NCI-H2171 (cell line): ENCODE measurements at places on chromosomes 7 and 10.

DNA sequence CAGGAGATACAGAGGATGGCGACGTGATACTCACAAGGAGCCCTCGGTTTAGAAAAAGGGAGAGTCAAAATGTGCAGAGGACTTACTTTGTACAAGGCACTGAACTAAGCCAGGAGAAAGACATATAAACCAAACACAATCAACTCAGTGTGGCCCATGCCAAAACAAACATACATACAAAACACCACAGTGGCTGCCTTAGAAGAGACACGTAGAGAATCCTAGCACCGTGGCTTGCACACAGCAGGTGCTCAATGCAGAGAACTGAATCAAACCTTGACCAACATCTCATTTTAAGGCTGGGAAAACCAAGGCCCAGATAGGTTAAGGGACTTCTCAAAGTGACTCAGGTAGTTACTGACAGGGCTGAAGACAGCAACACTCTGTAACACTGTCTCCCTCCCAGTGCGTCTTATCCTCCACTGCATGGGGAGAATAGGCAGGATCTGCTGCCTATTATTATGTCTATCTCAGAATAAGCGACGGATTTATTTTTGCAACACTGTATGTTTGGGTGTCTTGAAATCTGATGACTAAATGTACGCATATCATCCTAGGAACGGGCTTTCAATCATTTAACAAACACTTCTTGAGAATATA lies 11.0 kb downstream of the SORBS1 start:
- DNase-seq, result no peak

DNA sequence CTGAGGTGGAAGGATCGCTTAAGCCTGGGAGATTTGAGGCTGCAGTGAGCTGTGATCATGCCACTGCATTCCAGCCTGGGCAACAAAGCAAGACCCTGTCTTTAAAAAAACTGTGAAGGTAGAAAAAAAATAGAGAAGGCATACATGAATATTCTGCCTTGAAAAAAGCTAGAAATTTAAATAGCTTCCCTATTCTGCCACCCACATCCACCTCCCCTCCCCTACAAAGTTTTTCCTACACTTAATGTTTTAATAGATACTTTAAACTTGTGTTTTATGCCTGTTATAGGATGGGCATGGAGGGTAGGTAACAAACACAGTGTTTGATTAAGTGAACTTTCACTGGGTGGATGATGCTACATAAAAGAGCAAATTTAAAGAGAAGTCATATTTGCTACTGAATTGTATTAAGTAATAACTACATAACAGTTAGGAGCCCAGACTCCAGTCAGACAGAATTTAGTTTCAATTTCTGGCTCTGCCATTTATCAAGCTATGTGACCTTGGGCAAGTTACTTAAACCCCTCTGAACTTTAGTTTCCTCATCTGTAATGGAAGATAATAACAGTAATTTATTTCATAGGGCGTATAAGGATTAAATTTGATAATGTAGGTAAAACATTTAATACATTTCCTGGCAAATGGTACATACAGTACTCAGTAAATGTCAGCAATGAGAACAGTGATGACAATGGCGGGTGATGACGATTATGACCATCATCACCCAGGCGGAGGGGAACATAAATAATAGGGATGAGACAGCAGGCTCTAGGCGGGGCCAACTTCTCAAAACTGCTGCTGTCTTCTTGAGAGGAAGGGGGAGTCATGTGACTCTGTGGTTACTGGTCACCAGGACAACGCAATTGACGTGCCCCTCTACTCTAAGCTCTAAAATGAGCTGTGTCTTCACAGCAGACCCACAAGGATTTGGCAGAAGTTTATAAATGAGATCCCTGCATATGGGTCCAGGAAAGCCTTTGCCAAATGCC lies 15.8 kb downstream of the DNMBP start:
- no peak for DNase-seq

DNA sequence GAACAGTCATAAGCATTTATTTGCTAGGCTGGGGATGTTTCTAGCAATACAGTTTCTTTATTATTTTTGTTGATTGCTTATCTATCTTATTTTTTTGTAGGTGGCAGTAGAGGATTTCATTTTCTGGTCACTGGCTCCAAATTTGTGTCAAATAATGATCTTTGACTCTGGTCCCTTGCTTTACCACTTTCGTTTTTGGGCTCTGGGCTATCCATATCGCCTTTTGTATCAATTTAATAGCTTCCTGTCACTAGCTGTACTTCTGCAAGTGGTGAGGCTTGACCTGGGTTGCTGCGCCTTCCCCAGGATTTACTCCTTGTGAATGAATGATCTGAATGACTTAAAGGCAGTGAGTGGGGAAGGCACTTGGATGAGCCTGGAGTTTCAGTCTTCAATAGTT lies 48.4 kb downstream of the MDFIC start:
- no peak for DNase-seq

- no peak for DNase-seq
Measured at GRCh38 chr10:77188521-77188920, 449.1 kb downstream of the KCNMA1 start.

- DNase-seq, result peak; percentile 38
Measured at GRCh38 chr7:140512317-140513000, 33.2 kb upstream of the MKRN1 start.

DNA sequence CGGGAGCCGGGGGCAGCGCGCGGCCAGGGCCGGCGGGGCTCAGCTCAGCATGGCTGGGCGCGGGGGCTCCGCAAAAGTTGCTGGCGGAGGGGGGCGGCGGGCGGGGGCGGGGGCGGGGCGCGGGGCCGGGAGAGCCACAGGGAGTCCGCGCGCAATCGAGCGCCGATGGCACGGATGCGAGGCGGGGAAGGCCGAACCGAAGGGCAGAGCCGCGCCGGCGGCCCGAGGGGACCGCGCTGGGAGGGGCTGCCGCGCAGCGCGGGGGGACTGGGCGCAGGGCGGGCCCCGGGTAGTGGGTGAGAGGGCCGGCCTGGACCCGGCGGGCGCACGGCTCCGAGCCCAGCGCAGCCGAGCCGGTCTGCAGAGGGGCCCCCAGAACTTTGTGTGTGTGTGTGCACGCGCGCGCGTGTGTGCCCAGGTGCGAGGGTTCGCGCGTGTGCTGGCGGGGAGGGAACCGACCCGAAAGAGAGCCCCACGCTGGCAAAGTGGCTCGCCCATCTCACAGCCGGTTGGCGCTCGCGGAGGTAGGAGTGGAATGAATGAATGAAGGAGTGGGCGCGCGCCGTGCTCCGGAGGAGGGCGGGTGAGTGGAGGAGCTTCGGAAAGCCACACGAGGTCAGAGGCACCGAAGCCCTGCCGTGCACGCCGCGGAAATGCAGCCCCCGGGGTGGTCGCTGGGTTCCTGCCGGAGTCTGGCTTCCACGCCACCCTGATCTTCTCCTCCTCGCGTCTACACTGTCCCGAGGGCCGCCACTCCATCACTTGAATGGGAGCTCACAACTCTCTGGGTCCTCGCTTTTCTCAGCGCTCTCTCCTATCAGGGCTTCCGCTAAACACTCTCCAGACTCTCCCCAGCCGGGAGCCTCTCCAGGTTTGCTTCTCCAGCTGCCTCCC lies at the start of gene HIPK2:
Gene HIPK2, minus strand, starts transcription at position 51 of the 894 bp plus-strand sequence. CDS start 375 bp downstream, outside the sequence.
- DNase-seq, result peak; percentile 82

GRCh38 chr10:116476461-116476860 lies 48.8 kb downstream of the PNLIPRP3 start:
- no peak for DNase-seq

DNA sequence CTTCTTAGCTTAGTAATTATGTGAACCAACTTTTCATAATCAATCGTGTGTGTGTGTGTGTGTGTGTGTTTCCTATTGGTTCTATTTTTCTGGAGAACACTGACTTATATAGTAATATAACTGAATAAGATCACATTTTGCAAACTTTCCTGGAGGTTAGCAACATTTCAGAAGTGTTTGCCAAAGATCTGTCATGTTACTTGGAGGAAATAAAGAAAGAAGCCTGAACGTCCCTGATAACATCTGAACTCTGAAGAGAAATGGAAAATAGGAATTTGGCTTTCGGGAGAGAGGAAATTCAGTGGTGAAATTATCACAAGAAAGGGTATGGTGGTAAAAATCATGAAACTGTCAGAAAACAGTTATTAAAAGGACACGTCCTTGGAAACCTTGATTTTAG lies 984.4 kb upstream of the AUTS2 start:
- DNase-seq, result no peak

- DNase-seq, result no peak
Measured at GRCh38 chr10:46016190-46016589, 14.2 kb downstream of the NCOA4 start.

GRCh38 chr10:108358912-108359311 lies 1194.4 kb upstream of the SORCS1 start:
- DNase-seq, result no peak

DNA sequence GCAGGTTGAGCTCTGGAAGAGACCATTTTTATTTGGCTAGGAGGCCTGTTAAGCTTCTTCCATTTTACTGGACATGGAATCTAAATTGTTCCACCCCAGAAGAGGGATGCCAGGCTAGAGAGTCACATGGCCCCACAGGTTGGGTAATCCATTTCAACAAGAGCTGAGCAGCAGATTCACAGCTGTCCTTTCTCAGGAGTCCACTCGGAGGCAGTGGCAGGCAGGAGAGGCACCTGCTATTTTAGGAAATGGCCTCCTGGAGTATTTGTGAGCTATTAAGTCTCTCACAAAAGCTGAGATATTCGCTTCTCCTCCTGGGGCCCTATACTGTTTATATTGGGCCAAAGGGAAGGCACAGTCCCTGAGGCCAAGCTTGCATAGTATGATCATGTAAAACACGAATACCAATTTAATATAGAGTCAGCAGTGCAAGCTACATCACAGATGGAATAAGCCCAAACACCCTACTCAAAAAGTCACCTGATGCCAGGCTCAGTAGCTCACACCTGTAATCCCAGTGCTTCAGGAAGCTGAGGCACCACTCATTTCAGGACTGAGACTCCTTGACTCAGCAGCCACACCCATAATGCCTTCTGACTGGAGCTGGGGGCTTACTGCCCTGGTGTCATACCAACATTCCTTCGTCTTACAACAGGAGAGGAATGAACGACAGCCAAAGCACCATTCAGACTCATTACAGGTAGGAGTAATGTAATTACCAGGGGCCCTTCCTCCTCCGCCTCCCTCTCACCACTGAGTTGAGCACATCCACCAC lies 124.1 kb downstream of the LMBR1 start:
- DNase-seq, result no peak

DNA sequence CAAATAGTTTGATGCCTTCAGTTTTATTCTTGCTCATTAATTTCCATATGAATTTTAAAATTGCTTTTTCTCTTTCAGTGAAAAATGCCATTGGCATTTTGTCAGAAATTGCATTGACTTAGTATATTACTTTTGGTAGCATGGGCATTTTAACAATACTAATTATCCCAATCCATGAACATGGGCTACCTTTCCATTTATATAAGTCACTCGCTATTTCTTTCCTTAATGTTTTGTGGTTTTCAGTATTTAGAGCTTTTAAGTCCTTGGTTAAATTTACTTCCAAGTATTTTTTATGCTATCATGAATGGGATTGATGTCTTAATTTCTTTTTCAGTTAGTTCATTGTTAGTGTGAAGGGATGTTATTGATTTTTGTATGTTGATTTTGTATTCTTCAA lies 297.4 kb downstream of the ATRNL1 start:
- DNase-seq, result no peak

- no peak for DNase-seq
Measured at GRCh38 chr10:30694518-30695228, 65.1 kb upstream of the LYZL2 start.

- DNase-seq, result no peak
Measured at GRCh38 chr10:19946791-19947190, 130.6 kb downstream of the PLXDC2 start.

DNA sequence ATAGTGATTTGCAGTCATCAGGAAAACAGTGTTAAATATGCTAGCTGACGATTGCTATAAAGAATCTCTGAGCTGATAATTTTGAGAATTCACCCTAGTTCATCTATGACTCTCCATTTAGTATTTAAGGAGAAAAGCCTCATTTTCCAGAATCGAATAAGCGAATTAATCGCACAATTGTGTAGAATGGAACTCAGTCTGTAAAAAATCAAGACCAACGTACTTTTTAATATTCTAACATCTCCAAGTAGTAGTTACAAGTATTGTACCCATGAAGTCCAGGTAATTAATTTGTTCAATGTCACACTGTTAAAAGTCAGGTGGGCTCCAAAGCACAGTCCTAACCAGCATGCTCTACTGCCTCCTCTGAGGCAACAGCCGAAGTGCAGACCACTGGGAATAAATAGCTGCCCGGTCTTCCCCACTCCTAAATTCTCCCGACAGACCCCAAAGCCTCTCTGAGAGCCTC lies 380 bp upstream of the AGBL3 start:
- no peak for DNase-seq

DNA sequence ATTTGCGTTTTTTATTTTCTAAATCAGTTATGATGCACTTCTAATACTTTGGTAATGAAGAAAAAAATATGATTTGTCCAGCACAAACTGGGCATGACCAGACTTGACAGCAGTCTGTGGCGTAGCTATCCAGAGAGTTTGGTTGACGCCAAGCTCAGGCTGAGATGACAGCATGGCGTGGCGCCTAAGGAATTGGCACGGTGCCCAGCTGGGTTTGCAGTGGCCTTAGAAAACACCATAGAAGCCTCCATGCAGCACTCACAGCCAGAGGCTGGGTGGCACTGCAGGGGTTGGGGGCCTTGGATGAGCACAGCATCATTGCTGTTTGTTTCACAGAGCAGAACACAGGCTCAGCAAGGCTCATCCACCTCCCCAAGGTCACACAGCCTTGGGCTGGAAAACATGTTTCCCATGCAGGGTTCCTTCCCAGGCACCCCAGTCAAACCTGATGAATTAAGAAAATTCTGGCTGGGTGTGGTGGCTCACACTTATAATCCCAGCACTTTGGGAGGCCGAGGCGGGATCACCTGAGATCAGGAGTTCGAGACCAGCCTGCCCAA lies 88.9 kb downstream of the GTF2IRD1 start:
- peak; percentile 86 for DNase-seq

DNA sequence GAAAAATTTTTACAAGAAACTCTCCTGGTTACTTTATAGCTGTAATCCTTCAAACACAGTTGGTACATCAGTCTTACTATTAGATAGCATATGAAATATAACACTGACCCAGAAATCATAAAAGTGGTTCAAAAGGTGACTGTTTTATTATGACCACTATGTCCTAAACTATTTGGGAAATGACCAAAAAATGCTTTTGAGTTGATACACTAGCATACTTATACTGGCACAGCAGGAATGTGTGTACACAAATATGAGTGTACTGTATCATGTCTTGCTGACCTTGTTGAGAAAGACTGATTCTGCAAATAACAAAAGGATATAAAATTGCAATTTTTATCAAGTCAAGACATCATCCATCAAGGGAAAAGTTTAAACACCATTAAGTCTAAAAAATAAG lies 24.3 kb downstream of the CSTF2T start:
- DNase-seq, result no peak

GRCh38 chr7:30308389-30308788 lies 24.0 kb downstream of the ZNRF2 start:
- peak; percentile 41 for DNase-seq

DNA sequence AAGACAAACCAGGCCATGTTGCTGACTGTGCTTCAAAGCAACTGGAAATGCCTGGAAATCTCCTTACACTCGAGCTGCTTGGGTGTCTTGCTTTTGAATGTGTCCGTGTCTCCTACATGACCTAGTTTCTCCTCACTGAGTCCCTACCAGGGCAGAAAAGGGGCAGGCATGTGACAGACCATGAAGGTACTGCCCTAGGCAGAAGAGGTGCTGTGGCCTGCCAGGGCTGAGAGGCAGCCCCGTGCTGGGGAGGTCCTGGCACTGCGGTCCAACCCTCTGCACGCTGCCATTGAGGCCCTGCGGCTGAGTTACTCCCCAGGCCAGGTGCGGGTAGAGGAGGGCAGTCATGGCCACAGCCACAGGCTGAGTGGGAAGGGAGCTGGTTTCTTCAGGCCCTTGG lies 159.3 kb downstream of the LYZL1 start:
- DNase-seq, result no peak
